ENCODE measurements at places on chromosomes 7 and 10.

- DNase-seq = no peak
Measured at GRCh38 chr7:87128861-87129267, 23.4 kb upstream of the DMTF1 start.

DNA sequence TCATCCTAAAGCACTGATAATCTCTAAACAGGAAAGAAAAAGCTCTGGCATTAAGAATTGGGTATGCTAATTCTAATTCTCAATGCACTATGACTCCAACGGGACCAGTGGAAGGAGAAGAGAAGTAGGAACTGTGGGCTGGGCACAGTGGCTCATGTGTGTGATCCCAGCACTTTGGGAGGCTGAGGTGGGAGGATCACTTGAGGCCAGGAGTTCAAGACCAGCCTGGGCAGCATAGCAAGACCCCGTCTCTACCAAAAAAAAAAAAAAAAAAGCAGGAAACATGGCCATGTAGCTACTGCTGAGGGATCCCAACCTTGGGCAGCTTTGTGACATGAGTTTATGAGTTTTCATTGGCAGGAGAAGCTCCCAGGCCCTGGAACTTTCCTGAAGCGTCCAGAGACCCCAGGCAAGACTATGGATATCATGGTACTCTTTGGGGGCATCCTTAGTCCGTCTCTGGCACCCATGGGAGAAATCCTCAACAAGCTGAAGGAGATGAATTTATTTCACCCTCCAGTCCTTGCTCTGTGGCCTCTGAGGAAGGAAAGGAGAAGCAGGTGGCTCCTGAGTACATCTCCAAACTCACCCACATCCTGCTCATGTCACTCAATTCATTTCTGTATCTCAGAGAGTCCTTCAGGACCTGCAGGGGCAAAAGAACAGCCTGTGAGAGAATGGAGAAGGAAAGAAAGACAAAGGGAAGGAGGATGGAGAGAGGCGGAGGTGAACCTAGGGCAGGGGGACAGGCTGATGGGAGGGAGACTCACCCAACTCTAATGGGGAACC lies 99.5 kb downstream of the SPDYE5 start:
- DNase-seq = no peak

DNA sequence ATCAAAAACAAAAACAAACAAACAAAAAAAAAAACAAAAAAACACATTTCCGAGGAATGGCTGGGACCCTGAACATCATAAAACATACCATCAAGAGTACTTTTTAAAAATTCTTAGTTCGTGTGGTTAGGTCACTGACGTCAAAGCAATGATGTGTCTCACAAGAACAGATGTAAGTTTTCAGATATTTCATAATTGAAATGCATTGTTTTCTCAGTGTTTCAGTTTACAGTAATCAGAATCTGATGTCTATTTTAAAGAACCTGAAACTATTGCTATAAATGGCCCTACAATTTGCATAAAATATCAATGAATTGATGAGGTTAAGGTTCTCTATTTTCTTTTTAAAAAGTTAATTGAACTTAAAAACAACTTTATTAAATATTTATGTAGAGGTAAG lies 103.7 kb upstream of the HGF start:
- DNase-seq = no peak

- DNase-seq = no peak
Measured at GRCh38 chr7:23691320-23691719, 11.3 kb downstream of the FAM221A start.

DNA sequence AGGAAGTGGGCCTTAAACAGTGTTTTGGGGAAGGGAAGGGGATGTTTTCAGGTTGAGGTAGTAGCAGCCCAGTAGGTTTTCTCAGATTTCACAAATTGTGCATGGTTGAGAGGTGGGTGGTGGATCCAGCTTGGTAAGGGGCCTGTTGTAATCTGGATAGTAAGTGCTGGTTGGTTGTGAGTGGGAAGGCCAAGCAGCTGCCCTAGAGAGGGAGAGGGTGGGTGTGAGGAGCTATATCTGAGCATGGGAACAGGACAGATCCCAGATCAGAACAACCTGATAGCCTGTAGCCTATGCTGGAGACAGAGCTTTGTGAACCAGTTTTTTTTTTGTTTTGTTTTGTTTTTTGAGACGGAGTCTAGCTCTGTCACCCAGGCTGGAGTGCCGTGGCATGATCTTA lies 53.9 kb upstream of the ZMIZ2 start:
- no peak for DNase-seq

DNA sequence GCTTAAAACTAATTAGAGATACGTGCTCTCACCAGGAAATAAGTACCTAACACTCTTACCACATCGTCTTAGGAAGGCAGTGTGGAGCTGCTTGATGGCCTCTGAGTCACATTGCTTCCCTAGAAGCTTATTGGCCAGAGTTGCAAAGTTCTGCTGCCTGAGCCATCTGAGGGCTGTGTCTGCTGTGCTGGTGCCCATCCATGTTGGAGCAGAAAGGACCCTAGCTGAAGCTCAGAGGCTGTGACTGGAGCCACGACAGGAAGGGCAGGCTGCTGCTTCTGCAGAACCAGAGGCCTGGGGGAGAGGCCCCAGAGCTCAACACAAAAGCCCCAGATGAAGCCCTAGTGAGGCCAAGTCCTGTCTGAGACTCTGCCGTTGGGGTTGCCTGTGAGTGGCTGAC lies 64.8 kb upstream of the IGFBP3 start:
- DNase-seq = no peak

- no peak for DNase-seq
Measured at GRCh38 chr10:101285519-101286070, 56.3 kb upstream of the LBX1 start.

- DNase-seq = peak; percentile 34
Measured at GRCh38 chr7:18086165-18087025, 58.7 kb upstream of the PRPS1L1 start.

DNA sequence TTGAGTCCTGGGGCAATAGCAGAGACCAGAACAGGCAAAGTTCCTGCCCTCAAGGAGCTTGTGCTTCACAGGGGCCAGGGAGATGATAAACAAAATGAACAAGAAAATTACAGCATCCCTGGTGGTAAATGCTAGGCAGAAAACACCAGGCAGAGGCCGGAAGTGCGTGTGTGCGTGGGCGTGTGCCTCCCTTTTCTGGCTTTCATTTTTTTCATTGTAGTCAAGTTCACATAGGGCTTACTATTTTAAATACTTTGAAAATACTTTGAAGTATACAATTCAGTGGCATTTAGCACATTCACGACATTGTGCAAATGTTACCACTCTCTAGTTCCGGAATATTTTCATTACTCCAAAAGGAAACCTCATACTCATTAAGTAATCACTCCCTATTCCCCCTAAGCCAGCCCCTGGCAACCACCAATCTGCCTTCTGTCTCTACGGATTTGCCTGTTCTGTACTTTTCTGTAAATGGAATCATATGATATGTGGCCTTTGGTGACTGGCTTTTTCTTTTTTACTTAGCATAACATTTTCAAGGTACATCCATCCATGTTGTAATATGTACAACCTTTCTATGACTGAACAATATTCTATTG lies 88.1 kb upstream of the PDCD4 start:
- no peak for DNase-seq

DNA sequence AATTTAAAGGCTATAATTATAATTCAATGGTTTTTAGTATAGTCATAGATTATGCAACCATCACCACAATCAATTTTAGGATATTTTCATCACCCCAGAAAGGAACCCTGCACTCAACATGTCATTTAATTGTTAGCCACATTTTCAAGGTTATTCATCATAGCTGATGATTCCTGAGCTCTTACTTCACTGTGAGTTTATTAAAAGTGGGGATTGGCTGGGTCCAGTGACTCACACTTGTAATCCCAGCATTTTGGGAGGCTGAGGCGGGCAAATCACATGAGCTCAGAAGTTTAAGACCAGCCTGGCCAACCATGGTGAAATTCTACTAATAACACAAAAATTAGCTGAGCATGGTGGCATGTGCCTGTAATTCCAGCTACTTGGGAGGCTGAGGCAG lies 787 bp downstream of the CCL26 start:
- DNase-seq = no peak

DNA sequence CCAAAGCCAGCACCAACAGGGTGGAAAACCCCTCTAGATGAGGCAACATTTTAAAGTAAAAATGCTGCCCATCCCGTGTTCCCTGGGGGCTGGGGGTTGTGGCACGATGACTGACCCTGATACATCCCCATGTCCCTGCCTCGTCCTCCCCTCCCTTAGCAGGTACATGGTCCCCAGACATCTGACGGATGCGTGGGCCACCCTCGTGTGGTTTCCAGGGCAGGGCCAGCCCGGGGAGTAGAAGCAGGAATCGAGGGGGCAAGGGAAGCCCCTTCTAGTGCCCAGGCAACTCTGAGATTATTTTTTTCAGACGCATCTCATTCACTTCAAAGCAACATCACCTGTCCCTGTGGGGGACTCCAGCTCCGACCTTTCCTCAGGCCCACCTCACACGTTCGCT lies 3.5 kb downstream of the TMEM130 start:
- no peak for DNase-seq

GRCh38 chr7:28608731-28609130 lies 196.4 kb downstream of the CREB5 start:
- no peak for DNase-seq

- DNase-seq = no peak
Measured at GRCh38 chr10:124989526-124989925, 47.6 kb downstream of the ZRANB1 start.

DNA sequence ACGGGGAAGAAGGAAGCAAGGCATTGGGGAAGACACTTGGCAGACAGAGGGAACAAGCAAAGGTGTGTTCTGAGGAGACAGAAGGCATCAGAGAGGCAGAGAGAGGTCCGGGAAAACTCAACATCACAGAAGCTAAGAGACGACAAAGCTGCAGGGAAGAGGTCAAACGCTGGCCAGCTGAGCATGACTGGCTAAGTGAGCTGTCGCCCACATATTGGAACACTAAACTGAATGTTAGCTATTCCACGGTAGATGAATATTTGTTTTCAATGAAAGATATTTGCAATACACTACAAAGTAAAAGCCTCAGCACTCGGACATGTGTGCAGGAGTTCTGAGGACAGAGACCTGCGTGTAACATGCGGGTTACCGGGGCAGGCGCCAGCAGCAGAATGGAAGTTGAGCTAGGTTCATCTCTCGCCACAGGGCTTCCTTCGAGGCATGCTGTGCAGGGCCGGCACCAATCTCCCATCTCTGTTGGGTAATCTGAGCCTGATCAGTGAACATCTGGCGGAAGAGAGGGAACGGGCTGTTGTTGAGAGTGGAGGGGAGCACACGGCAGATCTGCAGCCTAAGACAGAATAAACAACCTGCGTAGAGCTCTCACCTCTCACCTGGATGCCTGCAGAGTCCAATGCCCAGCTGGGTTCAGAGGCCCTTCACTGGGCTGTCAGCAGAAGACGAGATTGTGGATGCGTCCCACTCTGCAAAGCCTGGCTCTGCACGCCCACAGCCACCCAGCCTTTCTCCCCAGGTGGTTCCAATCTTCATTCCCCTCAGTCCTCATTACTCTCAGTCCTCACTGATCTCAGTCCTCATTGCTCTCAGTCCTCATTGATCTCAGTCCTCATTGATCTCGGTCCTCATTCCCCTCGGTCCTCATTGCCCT lies 35.9 kb downstream of the INSIG1 start:
- DNase-seq = no peak

DNA sequence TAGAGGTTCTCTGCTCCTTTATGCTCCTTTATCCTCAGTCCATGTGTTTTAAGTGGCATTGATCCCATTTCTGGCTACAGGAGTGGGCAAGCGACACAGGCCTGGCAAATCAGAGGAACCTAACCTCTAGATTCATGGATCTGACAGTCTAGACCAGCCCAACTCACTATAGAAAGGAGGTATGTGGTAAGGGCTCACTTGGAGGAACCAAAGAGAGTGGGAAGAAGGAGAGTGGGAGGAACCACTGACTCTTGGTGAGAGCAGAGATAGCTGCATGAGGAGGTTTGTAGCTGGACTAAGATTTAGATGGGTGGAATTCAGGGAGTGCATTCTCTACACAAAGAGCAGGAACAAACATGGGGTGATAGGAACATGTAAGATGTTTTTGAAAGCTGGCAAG lies 11.6 kb upstream of the FRAT1 start:
- no peak for DNase-seq
